ENCODE measurements at places on chromosomes 3 and 15. TPM values are rescaled to one million over a fixed set of nuclear protein-coding genes. Genes with fewer than 3 reads are reported as not detected.

DNA sequence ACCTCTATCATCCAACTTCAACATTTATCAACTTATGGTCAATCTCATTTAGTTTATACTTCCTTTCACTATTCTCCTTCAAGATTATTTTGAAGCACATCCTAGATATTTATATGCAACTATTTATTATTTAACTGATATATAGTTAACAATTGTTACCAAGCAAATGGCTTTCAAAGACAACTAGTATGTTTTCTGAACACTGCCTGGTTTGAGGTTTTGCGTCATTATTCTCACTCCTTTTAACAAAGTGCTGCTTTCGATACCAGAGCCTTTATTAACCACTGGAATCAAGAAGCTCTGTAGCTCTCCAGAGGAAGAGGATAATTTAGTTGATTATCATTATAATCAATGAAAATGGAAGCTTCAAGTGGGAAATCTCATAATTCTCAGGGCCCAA, 19.6 kb downstream of the ZIC1 start:
- DNase-seq, result no peak

DNA sequence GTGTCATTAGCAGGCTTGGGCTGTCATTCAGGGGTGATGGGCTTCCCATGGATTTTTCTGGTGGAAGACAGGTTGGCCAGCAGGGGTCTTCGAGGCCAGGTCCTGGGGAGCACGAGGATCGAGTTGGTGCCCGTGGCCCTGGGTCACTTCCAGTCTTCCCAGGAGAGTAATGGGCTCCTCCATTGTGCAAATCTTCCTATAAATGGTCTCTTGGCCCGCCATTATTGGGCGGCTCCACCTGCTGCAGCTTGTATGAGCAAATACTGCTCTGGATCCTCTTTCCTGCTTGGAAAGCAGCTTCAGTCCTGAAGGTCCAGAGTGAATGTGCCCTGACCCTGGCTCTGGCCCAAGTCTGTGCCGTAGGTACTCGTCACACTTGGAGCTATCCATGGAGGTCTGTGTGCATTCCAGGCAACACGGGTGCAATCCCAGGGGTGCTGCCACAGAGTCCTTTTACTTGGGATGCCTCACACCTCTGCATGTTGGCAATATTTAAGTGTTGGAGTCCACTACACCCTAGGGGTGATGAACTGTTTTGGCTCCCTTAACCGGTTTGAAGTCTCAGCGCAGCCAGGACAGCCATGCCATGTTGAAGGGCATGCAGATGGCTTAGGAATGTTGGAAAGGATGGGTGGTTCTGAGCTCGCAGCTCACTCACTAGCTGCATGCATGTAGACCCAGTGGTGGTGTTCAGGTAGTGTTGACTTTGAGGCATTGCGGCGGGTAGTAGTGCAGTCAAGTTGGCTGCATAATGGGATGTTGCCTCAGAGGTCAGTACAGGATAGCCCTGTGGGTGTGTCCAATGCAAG, 97.6 kb downstream of the SNRPN start:
- DNase-seq, result no peak

DNA sequence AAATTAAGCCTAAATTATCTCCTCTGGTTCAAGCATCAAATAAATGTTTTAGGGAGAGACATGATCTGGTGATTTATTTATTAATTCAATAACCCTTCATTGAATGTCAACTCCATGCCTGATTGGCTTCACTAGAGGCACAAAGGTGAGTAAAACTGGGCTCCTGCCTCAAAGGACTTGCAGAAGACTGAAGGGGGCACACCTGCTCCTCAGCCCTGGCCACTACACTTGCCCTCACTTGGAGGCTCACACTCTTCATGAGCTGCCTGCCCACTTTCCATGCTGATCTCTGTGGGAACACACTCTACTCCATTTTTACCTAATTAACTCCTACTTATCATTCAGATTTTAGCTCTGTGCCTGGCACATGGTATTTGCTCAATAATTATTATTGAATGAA, 84.4 kb upstream of the KCNMB2 start:
- DNase-seq, result no peak

- DNase-seq, result no peak
Observed at GRCh38 chr3:150080058-150080730, 109.5 kb upstream of the PFN2 start.

- DNase-seq, result no peak
Observed at GRCh38 chr3:127763816-127764215, 58.5 kb downstream of the MGLL start.

GRCh38 chr3:134486577-134487041, 752 bp downstream of the CEP63 start:
- DNase-seq, result no peak

DNA sequence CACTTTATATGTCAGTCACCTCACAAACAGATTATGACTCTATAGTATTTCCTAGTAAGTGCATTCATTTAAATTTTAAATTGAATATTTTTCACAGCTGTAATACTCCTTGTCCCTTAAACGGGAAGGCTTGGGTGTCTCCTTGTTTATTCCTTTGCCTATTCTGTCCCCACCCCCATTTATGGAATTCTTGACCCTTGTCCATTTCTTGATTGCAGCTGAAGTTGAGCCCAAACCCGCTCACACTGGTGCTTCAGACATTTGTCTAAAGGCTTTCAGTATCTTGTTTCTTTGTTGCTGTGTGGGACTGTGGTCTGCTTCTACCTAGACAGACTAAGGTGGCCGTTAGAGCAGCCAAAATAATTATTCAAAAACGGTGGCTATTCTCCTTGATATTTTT, 449.7 kb downstream of the FOXP1 start:
- no peak for DNase-seq

GRCh38 chr3:160953686-160954085, 151.5 kb downstream of the B3GALNT1 start:
- DNase-seq, result no peak

GRCh38 chr3:138694287-138695007, 85.9 kb downstream of the FAIM start:
- DNase-seq, result no peak

GRCh38 chr3:138939561-138940241, 7.2 kb downstream of the FOXL2 start:
- DNase-seq, result no peak

- DNase-seq, result no peak
Observed at GRCh38 chr3:14110699-14111098, 14.0 kb downstream of the CHCHD4 start.

GRCh38 chr3:13200465-13200864, 127.2 kb upstream of the IQSEC1 start:
- DNase-seq, result no peak

DNA sequence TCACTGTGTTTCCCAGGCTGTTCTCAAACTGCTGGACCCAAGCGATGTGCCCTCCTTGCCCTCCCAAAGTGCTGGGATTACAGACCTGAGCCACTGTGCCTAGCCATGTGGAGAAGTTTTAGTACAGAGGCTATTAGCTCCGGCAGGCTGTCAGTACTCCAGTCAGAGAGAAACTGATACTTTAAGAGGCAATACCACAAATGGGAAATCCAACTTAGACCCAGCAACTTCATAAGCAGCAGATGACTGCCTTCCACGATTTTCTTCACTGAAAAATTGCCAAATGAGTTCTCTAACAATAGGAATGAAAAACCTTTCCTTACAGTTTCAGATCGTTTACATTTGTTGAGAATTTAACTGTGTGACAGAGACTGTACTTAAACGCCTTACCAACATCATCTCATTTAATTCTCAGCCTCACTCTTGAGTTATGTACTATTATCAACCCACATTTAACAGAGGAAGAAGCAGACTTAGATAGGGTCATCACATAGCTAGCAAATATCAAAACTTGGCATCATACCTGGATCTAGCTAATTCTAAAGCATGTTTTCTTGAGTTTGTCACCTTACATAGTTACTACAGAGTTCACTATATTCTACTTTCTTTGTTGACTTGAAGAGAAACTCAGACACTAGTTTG, 127.4 kb downstream of the TCF12 start:
- no peak for DNase-seq

- no peak for DNase-seq
Observed at GRCh38 chr3:172334671-172335207, 113.5 kb downstream of the GHSR start.

GRCh38 chr3:69149586-69149985, 27.2 kb upstream of the LMOD3 start:
- DNase-seq, result no peak

DNA sequence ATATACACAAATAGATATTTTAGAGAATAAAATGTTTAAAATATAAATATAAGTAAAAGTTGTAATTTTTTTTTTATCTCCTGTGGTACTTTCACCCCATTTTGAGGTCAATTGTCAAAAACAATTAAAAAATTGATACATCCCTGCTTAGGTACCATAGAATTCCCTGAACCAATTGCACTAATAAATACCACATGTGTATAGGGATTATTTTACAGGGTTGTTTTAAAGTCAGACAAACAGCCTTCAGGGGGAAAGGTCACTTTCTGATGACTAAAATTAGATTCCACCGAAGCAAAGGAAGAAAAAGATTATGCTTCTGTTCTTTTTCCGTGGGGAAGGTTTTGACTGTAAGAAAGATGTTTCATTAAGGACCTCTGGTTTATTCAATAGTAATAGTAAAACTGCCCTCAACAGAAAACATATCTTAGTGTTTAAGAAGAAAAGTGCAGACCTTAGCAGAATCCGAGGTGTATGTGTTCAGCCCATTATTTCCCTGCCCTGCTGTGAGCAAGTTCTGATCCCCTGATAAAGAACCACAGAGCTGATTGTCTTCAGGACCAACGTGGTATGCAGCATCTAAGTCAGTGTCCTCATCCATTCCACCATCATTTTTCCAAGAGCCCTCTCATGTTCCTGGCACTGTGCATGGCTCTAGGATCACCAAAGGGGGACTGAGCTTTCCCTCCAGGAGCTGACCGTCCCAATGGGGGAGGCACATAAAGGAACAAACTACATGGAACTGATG, 132.9 kb upstream of the IL12A start:
- no peak for DNase-seq

- DNase-seq, result no peak
Observed at GRCh38 chr3:81393251-81393650, 368.2 kb downstream of the GBE1 start.

GRCh38 chr15:63906266-63906584, 72.5 kb upstream of the HERC1 start:
- DNase-seq, result no peak

GRCh38 chr15:74302821-74303359, 64.6 kb downstream of the CYP11A1 start:
- DNase-seq, result no peak

- DNase-seq, result no peak
Observed at GRCh38 chr3:146881356-146881755, 276.2 kb upstream of the PLSCR5 start.

- DNase-seq, result no peak
Observed at GRCh38 chr15:72933976-72934375, 118.3 kb upstream of the NEO1 start.

GRCh38 chr15:51731549-51732267, 5.7 kb downstream of the LYSMD2 start:
- DNase-seq, result no peak

DNA sequence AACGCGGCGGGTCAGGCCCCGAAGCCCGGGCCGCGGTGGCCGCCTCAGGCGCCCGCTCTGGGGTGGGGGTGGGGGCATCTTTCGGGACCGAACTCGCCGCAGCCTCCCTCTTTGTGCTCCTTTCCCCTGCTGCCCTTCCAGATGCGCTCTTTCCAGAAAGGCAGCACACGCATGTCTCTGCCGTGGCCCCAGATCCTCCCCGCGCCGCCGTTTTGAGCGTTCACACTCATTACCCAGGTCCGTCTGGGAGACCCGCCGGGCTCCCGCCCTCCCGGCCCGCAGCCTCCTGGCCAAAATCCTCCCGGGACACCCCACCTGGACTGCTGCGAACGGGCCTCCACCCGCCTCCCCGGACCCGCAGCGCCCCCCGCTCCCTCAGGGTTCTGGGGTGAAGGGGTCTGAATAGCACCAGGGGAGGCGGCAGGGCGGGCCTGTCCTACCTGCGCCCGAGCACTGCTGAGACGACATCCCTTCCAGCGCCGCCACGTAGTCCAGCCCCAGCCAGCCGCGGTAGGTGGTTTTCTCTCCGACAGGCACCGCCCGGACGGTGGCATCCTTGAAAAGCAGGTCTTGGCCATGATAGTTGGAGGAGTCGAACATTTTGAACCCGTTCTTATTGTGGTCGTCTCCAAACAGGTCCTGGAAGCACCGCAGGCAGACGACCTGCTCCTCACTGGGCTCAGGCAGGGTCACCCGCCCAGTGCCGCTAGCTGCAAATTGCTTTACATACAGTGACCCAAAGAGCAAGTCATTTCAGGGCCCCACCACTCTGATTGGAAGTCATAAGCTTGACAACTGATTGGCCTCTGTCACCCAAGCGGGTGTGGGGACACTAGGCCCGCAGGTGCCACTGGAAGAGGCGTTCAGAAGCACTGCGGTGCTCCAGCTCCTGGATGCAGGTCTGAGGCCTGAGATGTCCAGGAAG, 25.9 kb downstream of the MELTF start:
- peak; percentile 41 for DNase-seq

- DNase-seq, result no peak
Observed at GRCh38 chr3:140273542-140274195, 338.7 kb downstream of the CLSTN2 start.

DNA sequence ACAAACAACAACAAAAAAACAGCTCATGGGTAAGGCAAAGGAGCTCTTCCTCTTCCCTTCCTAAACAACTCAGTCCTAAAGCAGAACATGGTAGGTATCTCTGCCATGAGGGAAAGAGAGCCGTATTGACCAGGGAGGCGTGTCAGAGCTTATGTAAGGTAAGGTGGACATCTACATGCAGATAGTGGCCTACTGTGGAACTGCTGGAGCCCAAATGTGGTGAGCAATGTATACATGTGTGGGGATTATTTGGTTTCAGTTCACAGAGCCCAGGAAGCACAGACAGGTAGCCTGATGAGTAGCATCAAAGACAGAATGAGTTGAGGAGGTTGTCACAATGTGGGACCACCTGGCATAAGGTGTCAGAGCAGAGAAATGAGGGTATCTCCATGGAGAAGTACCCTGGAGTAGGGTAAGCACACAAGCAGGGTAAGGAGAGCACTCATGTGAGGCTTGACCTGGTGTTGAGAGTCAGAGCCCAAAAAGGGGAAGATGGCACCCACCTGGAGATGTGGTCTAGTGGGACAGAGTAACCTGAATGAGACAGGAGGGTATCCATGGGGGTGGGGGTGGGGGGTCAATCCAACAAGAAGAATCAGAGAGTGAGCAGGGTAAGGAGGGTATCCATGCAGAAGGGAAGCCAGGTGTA, 45.5 kb downstream of the DENND6A start:
- no peak for DNase-seq

DNA sequence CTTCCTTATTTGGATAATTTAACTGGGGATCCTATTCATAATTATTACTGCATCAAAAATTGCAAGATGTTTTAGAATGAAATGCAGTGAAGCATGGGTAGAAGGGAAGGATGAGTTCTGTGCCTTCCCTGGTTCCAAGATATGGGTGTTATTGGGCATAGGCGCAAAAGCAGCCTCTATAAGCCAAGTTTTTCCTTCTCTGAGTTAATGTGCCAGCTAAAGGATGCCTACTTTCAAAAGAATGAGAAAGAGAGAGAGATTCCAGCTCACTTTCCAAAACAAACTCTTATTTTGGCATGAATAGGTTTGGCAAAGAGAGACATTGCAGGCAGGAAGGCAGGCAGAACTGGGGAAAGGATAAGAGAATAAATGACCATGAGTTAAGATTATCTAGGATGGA, 270.2 kb downstream of the TAFA4 start:
- DNase-seq, result no peak

Gene PPARG
- total RNA-seq, result 2.8 TPM

Gene LMAN1L
- total RNA-seq, result 0.14 TPM

Gene XCR1
- total RNA-seq, result not detected

Gene OXTR
- total RNA-seq, result 0.05 TPM

Gene SCN11A
- 0.03 TPM for total RNA-seq

Gene TMEM115
- total RNA-seq, result 22.3 TPM

Gene CEMIP
- 0.23 TPM for total RNA-seq

Gene GPR176
- 0.16 TPM for total RNA-seq

Gene COL8A1
- 0.32 TPM for total RNA-seq

Gene TGFBR2
- 28.7 TPM for total RNA-seq

Gene MST1
- total RNA-seq, result 24.1 TPM

Gene GHSR
- total RNA-seq, result not detected

Gene CCR9
- not detected for total RNA-seq

Data from pancreas (tissue), 10 donors.